IMR-90 (cell line): ENCODE measurements at places on chromosomes 7 and 10. TPM values are rescaled to one million over a fixed set of nuclear protein-coding genes. Genes with fewer than 3 reads are reported as not detected.
A peak's percentile ranks its signal among the peaks of the same experiment; 100 is the strongest.

GRCh38 chr7:151110941-151111645 is 24.8 kb downstream of the AGAP3 start:
- H3K4me3 ChIP-seq, result no peak overlapping the region
- DNase-seq, result peak; percentile 65
- H3K4me1 ChIP-seq, result peaks cover 24% of the 10 kb centered on the region

DNA sequence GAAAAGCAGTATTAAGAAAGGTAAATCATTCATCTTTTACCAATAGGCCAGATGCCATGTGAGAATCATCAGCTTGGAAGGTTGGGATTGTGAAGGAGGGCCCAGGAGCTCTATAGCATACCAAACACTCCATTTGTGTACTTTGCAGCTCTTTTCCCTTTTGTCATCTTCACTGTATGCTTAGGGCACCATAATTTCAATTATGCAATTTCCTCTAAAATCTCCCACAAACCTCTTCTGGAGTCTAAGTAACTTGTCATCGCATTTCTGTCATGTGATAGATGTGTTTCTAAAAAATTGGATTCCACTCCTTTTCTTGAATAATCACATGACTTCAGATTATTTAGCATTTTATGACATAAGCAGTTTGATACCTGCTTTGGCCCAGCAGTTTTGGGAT is 17.9 kb downstream of the RPP30 start:
- peak overlapping the region; percentile 57; the same call in 1 of the 2 replicates for H3K27ac ChIP-seq
- H3K36me3 ChIP-seq, result peaks cover 11% of the 10 kb centered on the region
- H3K4me3 ChIP-seq, result no peak overlapping the region
- peak; percentile 2 for DNase-seq

- H3K27me3 ChIP-seq, result no peaks in the 10 kb centered on the region
- H3K27ac ChIP-seq, result no peak overlapping the region
- no peak for DNase-seq
- no peak overlapping the region for H3K4me3 ChIP-seq
- H3K4me1 ChIP-seq, result no peaks in the 10 kb centered on the region
Observed at GRCh38 chr10:12757351-12757750, 244.2 kb downstream of the CCDC3 start.

Gene SCIN
- under 0.01 TPM in 1 of 2 replicates, not detected in the other for total RNA-seq

Gene WNT2
- total RNA-seq, result 1.4 and 1.8 TPM in 2 replicates

Gene ODAD2
- 0.72 and 1.1 TPM in 2 replicates for total RNA-seq

Gene GLCCI1
- 4.1 and 7.8 TPM in 2 replicates for total RNA-seq

Gene OR9A2
- not detected in 2 replicates for total RNA-seq

Gene TMEM236
- total RNA-seq, result not detected in 2 replicates

Gene ZPBP
- not detected in 2 replicates for total RNA-seq
